Activated CD4-positive, alpha-beta T cell treated with anti-CD3 and anti-CD28 coated beads for 36 hours (primary cell): ENCODE measurements at places on chromosomes 11 and 22. TPM values are rescaled to one million over a fixed set of nuclear protein-coding genes. Genes with fewer than 3 reads are reported as not detected.

ZBED4 gene
- 17.4 TPM for total RNA-seq

- H3K4me3 ChIP-seq, result no peak overlapping the region
- H3K36me3 ChIP-seq, result no peaks in the 10 kb centered on the region
- no peak overlapping the region for H3K27ac ChIP-seq
- no peak for DNase-seq
Observed at GRCh38 chr11:13242564-13242963, 35.0 kb upstream of the BMAL1 start.

GRCh38 chr11:67542169-67542568 lies 18.9 kb upstream of the CABP2 start:
- H3K4me3 ChIP-seq, result no peak overlapping the region
- H3K27ac ChIP-seq, result no peak overlapping the region

- H3K4me3 ChIP-seq, result no peak overlapping the region
- no peaks in the 10 kb centered on the region for H3K36me3 ChIP-seq
- peaks cover 10% of the 10 kb centered on the region for H3K4me1 ChIP-seq
Observed at GRCh38 chr11:125452125-125452470, 44.0 kb downstream of the FEZ1 start.

CREB3L1 gene
- total RNA-seq, result 0.19 TPM

ZNF214 gene
- total RNA-seq, result not detected

- peaks cover 3% of the 10 kb centered on the region for H3K27me3 ChIP-seq
- no peaks in the 10 kb centered on the region for H3K36me3 ChIP-seq
- H3K4me3 ChIP-seq, result no peak overlapping the region
Observed at GRCh38 chr11:44711113-44711786, 15.5 kb upstream of the TSPAN18 start.

- H3K4me3 ChIP-seq, result no peak overlapping the region
- no peak for DNase-seq
- no peaks in the 10 kb centered on the region for H3K4me1 ChIP-seq
- H3K27ac ChIP-seq, result no peak overlapping the region
Observed at GRCh38 chr22:25347752-25348102, 128.3 kb downstream of the CRYBB2 start.

DNA sequence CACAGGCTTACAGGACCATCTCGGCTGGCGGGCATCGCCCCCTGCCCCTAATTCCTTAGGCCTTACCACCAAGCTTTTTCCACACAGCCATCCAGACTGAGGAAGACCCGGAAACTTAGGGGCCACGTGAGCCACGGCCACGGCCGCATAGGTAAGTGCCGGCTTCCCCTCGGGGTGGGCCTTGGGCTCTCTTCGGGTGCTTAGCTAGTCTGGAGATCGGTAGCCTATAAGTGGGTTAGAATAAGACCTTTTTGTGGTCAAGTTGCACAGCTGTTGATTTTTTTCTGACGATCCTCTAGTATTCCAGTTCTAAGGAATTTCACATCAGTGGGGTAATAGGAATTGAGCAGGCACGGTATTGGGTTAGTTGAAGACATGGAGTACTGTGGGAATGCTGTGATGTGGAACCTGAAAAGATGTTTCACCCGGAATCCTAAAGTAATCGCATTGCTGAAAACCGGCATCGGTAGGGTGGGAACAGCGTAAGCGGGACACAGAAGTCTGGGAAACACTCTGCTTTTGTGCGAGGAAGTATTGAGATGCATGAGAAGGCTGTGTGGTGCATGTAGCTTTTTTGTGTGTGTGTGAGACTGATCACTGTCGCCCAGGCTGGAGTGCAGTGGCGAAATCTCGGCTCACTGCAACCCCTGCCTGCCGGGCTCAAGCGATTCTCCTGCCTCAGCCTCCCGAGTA lies 669 bp downstream of the RPL27A start:
- H3K27me3 ChIP-seq, result no peaks in the 10 kb centered on the region
- peak overlapping the region; percentile 97 for H3K4me3 ChIP-seq
- H3K36me3 ChIP-seq, result peaks cover 80% of the 10 kb centered on the region
- peaks cover 52% of the 10 kb centered on the region for H3K4me1 ChIP-seq
- H3K27ac ChIP-seq, result peak overlapping the region; percentile 98
- peak; percentile 44 for DNase-seq

- H3K4me1 ChIP-seq, result peaks cover 9% of the 10 kb centered on the region
- no peak overlapping the region for H3K27ac ChIP-seq
- peak; percentile 3 for DNase-seq
- H3K36me3 ChIP-seq, result no peaks in the 10 kb centered on the region
- no peaks in the 10 kb centered on the region for H3K27me3 ChIP-seq
- H3K4me3 ChIP-seq, result no peak overlapping the region
Observed at GRCh38 chr11:1938343-1939005, 8.7 kb upstream of the MRPL23 start.

GRCh38 chr11:34064291-34064690 lies 12.8 kb downstream of the CAPRIN1 start:
- DNase-seq, result no peak
- H3K36me3 ChIP-seq, result peaks cover 47% of the 10 kb centered on the region
- no peak overlapping the region for H3K4me3 ChIP-seq
- no peaks in the 10 kb centered on the region for H3K27me3 ChIP-seq
- peaks cover 61% of the 10 kb centered on the region for H3K4me1 ChIP-seq

- H3K4me1 ChIP-seq, result no peaks in the 10 kb centered on the region
- no peaks in the 10 kb centered on the region for H3K27me3 ChIP-seq
- no peak for DNase-seq
- H3K36me3 ChIP-seq, result peaks cover 36% of the 10 kb centered on the region
- H3K27ac ChIP-seq, result no peak overlapping the region
Observed at GRCh38 chr11:44125598-44125997, 30.1 kb downstream of the EXT2 start.

GRCh38 chr22:41775976-41776375 lies 24.5 kb upstream of the CCDC134 start:
- no peak for DNase-seq
- no peak overlapping the region for H3K4me3 ChIP-seq
- peaks cover 23% of the 10 kb centered on the region for H3K4me1 ChIP-seq
- no peaks in the 10 kb centered on the region for H3K36me3 ChIP-seq

OOSP2 gene
- not detected for total RNA-seq

GRCh38 chr11:120142441-120143100 lies 4.7 kb upstream of the TRIM29 start:
- no peaks in the 10 kb centered on the region for H3K36me3 ChIP-seq
- no peak overlapping the region for H3K4me3 ChIP-seq
- H3K27me3 ChIP-seq, result peaks cover 16% of the 10 kb centered on the region
- DNase-seq, result no peak
- no peaks in the 10 kb centered on the region for H3K4me1 ChIP-seq
